ENCODE measurements at places on chromosomes 1 and 21.

DNA sequence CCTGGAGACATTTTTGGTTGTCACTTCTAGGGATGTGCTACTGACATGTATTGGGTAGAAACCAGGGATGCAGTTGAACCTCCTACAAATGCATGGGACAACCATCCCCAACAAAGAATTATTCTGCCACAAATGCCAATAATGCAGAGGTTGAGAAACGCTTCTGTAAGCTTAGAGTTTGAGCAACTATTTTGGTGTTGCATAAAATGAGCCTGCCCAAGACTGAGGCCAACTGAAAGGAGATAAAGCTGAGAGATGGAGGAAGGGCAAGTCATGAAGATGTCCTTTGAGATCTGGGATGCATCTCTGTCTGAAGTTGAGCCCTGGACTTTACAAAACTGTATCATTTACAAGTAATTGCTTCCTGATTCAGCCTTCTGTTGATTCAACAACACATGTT lies 106.9 kb downstream of the KCNJ15 start:
- no peak for DNase-seq

GRCh38 chr1:240876071-240876470 lies 264.1 kb upstream of the GREM2 start:
- DNase-seq = no peak

- DNase-seq = no peak
These were observed 74.0 kb downstream of the CACNA1E start for GRCh38 chr1:181557313-181557712.

- DNase-seq = no peak
These were observed 171.3 kb upstream of the ADGRL4 start for GRCh38 chr1:79177844-79178243.

DNA sequence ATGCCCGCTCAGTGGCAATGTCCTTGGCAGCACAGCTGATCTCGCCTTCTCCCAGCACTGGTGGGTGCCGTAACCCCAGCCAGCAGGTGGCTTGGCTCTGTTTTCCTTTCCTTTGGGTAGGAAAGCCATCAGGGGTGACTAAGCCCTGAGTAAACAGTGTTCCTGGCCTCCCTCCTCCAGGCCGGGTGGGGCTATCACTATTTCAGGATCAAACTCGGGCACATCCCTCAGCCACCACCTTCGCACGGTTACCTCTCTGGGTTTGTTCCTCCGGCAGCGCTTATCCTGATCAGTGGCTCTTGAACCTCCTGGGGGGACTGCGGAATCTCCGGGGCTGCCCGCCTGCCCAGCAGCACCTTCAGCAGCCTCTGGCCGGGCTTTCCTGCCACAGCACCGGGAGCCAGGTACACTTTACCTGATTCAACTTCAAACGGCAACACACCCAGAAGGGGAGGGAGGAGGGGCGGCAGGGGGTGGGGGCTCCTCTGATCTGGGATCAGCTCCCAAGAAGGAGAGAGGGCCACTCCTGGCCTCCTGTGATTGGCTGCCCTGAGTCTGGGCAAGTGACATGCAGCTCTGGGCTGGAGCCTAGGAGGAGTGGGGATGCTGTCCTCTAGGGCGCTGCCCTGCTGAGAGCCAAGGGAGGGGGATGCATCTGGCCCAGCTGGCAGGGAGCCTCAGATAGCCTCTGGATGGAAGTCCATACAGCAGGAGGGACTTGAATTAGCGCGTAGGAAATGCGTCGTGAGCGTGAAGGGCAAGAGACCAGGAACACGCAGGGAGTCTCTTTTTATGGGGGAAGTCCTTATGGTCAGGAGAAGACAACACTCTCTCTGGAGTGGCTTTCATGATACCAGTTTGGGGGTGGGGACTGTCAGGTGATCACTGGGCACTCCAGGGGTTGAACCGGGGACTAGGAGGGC lies at the start of gene ASCL5:
Gene ASCL5, minus strand, starts transcription at position 353 of the 923 bp plus-strand sequence. CDS start 11,812 bp downstream, outside the sequence.
- DNase-seq = no peak

DNA sequence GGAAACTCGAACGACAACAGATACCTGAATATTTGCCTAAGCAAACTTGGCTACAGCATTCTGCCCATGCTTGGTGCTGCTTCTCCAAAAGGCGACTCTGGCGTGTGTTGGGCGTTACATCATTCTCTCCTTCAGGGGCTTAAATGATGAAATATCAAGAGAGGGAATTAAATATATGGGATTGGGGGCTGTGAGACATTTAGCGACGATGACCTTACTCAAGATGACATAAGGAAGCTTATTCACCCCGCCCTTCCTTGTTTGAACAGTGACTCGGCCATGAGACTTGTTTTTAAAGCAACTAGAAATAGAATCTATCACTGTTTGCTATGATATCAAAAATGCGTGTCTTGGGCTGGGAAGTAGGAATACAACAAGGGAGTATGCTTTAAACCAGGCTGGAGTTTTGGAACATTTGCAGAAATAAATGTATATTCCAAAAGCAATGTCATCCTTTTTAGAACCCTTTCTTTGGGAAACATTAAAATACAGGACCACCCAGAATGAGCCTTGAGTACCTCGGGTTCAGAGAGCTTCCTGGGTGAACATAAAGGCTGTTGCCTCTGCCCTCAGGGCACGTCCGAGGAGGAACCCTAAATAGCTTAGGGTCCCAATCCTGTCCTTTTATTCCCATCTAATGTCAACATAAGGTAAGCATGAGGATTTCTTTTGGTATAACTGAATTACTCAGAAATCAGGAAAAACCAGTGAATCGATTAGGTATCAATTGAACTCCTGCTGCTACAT lies 123.3 kb upstream of the SLC45A1 start:
- no peak for DNase-seq

DNA sequence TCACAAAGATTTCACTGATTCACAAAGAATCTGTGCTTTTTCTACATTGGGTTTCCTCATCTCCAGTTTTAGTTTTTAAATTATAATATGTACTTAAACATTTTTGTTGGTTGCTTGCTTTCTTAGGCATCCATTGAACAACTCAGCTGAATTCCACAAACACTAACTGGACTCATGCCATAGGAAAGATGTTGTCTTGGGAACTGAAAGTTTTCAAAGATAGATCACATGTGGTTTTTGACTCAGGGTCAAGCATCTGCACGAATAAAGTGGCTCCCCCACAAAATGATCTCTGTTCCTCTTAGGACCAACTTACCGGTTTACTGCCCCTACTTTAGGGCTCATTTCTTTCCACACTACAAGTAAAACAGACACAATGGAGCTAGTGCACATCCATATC lies 3.1 kb upstream of the KRTAP21-1 start:
- no peak for DNase-seq

DNA sequence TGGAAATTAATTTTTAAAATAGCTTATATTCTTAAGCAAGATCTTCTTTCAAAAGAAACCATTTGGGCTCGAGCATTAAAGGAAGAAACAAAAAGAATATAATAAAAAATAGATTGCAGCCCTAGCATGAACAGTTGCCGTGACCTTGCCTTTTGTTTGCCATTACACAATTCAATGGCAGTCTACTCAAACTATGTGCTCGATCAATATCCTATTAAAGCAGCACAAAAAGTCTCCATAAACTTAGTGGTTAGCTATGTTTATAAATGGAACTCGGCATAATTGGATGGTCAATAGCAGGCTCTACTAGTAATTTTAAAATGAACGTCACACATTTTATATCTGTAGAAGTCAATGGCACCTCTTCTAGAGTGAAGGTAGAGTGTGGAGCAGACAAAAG lies 256.5 kb downstream of the NFIA start:
- DNase-seq = no peak

DNA sequence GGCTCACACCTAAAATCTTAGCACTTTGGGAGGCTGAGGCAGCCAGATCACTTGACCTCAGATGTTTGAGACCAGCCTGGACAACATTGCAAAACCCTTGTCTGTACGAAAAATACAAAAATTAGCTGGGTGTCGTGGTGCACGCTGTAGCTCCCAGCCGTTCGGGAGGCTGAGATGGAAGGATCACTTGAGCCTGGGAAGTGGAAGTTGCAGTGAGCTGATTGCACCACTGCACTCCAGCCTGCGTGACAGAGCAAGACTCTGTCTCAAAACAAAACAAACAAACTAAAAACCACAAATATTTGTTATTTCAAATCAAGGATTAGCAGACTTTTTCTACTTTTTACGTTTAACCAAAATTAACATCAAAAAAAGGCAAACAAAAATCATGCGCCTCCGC lies 31.3 kb downstream of the INKA2 start:
- peak; percentile 90 for DNase-seq

- no peak for DNase-seq
These were observed 114.5 kb upstream of the TMPRSS15 start for GRCh38 chr21:18518054-18518481.
